CD8-positive, alpha-beta T cell (primary cell): ENCODE measurements at places on chromosomes 6 and 20.

DNA sequence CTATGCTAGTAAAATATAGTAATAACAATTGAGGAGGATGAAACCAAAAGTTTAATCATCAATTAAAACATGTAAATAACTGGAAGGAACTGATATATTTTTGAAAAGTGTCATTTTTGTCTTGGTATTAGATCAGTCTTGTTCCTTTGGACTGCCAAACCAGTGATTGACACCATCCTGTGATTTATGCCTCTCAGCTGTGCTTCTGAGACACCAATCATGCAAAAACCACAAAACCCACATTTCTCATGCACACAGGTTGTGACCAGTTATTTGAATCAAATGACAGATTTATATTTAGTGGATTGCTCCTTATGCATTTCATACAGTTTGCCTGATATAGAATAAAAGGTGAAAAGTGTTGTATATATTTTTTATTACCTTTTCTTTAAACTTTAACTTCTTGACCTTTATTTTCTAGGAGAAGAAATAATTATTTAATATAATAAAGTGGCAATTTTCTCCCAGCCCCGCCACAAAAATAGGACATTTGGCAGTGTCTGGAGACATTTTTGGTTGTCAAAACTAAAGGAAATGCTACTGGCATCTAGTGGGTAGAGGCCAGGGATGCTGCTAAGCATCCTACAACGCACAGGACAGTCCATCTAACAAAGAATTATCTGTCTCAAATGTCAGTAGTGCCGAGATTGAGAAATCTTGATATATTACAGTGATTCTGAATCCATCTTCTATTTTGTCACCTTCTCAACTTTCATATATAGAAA, 383.6 kb downstream of the BCKDHB start:
- no peak for DNase-seq

GRCh38 chr6:314377-314776, 22.1 kb downstream of the DUSP22 start:
- DNase-seq: no peak

GRCh38 chr20:39853636-39854035, 835.4 kb downstream of the MAFB start:
- no peak for DNase-seq

GRCh38 chr6:167530951-167531350, 206.1 kb downstream of the TTLL2 start:
- DNase-seq: no peak

DNA sequence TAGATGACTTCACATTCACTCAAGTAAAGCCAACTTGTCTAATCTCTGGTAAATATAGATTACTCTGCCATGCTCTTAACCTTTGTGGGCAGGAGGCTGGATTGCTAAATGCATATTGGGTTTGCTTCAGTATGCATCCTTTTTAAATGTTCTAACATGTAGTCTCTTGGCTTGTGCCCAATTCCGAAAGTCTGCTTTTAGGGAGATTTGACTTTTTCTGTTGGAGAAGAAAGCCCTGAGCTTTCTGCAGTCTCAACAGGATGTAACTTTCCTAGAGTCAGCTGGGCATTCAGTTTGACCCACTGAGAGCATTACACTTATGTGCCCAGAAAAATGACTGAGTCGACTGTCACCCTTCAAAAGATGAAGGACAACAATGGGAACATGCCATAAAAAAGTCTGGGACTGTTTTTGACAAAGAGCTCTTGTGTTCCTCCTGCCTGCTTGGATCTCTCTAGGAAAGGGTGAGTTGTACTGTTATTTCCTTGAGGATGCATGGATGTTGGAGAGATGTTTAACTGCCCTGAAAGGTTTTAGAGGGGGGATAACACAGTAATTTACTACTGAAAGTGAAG, 299.4 kb downstream of the ZFAND3 start:
- no peak for DNase-seq

- no peak for DNase-seq
Measured at GRCh38 chr6:109292420-109292819, 89.8 kb downstream of the CD164 start.

- no peak for DNase-seq
Measured at GRCh38 chr6:98634569-98634968, 199.8 kb upstream of the POU3F2 start.

DNA sequence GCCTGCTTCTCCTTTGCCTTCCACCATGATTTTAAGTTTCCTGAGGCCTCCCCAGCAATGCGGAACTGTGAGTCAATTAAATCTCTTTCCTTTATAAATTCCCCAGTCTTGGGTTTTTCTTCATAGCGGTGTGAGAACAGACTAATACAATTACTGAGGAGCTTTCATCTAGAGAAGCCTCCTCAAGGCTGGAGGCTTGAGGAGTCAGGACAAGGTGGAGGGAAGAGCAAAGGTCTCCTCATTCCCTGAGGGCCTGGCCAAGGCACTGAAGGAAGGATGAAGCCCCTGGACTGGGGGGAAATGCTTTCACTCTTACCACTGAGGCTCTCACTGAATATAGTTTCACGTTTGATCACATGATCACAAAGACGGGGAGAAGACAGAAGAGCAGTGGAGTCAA, 118.2 kb downstream of the MAN1A1 start:
- no peak for DNase-seq

- DNase-seq: no peak
Measured at GRCh38 chr6:66103954-66104353, 396.9 kb upstream of the EYS start.

GRCh38 chr6:128135325-128135724, 234.5 kb upstream of the THEMIS start:
- DNase-seq: no peak

GRCh38 chr20:18003897-18004296, 35.1 kb downstream of the MGME1 start:
- no peak for DNase-seq

- peak; percentile 60 for DNase-seq
Measured at GRCh38 chr6:160930547-160931377, 60.8 kb upstream of the MAP3K4 start.

DNA sequence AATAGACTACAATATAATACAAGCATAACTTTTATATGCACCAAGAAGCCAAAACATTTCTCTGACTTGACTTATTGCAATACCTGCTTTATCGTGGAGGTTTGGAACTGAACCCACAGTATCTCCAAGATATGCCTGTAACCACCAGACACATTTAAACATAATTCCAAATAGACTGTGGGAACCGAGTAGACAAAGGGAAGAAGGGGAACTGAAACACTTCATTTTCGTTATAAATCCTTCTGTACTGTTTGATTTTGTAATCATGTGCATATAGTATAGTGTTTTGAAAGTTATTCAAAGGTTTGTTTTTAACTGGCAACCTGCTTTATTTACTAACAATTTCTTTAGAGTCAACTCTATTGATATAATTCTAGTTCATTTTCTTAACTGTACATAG, 154.9 kb upstream of the BEND6 start:
- DNase-seq: no peak

- no peak for DNase-seq
Measured at GRCh38 chr6:144714021-144714712, 429.0 kb downstream of the UTRN start.

DNA sequence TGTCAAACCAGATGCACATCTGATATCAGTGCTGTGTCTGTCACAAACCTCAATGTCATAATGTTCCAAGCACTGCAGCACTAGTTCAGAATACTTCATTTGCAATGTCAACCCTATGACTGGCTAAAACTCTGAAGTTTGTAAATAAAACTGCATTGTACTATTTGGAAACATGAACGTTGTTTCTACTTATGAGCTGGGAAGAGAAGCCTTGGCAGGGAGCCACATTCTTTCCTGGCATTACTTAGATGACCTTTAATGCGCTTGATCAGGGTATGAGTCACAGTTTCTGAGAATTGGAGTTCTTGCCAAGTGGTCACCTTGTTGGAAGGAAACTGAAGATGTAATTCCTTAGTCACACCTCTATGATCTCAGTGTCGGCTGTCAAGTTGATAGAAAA, 664.8 kb upstream of the MMS22L start:
- no peak for DNase-seq

GRCh38 chr6:63525186-63525878, 46.9 kb upstream of the LOC128125822 start:
- DNase-seq: no peak

DNA sequence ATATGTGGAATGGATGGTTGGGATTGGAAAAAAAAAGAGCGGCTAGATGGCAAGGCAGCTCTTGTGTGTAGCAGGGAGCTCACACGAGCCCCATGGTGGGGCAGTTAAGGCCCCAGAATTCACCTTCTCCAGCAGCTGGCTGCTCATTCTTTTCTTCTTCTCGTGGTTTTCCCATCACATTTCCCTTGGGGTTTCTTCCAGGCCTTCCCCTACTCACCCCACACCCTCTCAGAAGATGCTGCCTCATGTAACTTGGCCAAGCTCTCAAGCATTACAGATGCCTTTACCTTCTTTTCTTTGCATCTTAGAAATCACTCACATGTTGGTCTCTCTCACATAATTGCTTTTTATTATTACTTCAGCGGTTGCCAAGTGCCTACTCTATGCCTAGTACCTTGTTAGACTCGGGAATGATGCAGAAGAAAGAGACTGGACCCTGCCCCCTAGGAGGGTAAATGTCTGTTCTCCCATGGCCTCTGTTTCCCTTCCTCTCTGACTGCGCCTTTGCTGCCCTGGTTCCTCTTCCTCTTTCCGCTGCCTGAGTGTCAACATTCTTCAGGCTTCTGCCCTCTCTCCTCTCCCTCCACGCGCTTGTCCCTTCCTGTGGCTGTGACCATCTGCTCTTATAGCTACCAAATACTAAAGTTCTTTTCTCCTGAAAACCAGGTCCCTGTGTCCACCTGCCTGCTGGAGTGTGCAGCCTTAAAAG, 28.6 kb downstream of the PPARD start:
- DNase-seq: no peak

DNA sequence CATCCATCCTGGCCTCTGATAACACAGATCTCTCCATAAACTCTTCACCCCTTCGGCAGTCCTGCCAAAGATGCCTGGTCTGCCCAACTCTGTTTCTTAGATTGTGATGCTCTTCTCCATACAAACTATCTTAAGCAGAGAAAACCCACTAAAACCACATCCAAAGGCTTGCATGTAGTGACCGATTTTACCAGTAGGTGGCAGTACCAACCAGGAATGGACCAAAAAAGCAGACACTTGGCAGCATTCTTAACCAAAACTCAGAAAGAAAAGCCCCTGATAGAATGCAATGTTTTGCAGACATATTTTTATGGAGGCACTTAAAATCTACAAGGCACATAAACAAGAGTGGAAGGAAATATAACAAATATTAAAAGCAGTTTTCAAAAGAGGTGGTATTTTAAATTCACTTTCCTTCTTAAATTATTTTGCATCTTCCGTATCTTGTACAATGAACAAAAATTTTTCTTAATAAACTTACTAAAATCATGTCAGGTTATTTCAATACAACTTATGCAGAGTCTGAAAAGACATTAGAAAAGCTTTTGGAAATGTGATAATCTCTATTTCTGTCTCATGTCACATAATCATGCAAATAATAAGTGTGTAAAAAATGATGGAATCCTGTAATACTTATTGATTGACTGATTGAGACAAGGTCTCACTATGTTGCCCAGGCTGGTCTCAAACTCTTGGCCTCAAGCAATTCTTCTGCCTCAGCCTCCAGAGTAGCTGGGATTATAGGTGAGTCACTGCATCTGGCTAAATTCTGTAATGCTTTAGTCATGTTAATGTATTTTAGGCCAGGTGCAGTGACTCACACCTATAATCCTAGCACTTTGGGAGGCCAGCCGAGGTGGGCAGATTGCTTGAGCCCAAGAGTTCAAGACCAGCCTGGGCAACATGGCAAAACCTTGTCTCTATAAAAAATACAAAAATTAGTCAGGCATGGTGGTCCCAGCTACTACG, 29.4 kb downstream of the LRP11 start:
- DNase-seq: peak; percentile 77

GRCh38 chr6:27062755-27063154, 184.7 kb upstream of the PRSS16 start:
- DNase-seq: no peak

DNA sequence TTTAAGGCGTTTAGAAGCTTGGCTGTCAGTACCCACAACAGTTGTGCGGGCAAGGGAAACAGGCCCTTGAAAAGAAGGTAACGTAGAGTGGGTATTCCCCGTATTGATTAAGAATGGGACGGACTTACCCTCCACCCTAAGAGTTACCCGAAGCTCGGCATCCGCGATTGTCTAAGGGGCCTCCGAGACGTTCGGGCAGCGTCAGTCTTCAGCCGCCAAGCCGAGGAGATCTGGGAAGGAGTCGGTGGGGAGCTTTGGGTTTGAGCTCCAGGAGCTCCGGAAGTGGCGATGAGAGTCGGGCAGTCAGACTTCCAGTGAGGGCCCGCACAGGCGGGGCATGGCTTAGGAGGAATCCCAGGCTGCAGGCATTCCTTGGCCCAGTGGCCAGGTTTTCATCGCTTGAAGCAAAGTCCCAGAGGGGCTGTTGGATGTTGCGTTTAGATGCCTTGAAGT, 748.2 kb upstream of the ADGRB3 start:
- DNase-seq: no peak

DNA sequence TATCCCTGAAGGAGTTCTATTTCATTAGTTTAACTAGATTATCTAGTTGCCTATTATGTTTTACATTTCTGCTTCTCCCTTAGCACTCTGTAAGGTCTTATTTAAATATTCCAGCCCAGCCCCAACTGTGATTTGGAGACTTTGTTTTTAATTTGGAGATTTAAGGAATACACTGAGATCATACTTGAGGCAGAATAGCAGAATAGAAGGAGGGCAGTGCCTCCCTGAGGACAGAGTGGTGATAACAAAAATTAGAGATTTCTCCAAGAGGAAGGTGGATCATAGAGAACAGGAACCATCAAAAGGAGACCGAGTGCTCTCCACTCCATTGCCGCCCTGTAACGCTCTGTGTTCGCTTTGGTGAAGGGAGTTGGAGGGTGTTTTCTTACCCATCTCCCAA, 14.8 kb upstream of the CD164 start:
- no peak for DNase-seq

GRCh38 chr6:56278171-56278591, 30.8 kb upstream of the COL21A1 start:
- DNase-seq: no peak

- no peak for DNase-seq
Measured at GRCh38 chr6:54776891-54777290, 69.7 kb upstream of the FAM83B start.

- DNase-seq: no peak
Measured at GRCh38 chr6:135520781-135521180, 23.2 kb upstream of the AHI1 start.

GRCh38 chr6:150008588-150008987, 16.7 kb downstream of the RAET1L start:
- peak; percentile 23 for DNase-seq

- DNase-seq: no peak
Measured at GRCh38 chr20:19552221-19553180, 205.6 kb upstream of the RIN2 start.

DNA sequence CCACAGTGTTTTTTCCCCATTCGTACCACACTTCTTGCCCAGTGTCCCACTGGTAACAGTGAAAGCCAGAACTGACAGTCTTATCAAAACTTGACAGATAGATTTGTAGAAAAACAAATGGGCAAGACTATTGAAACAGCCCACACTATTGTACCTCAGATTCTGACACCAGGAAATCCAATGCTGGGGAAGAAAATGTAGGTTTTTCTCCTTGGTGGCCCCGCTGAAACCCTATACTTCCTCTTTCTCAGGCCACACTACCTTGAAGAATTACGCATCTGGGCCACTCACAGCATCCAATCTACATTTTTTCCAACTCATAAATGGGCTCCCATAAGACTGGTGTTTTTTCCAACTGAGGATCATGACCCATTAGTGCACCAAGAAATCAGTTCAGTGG, 90.9 kb upstream of the HDDC2 start:
- no peak for DNase-seq

- no peak for DNase-seq
Measured at GRCh38 chr6:54515713-54516112, 207.5 kb downstream of the TINAG start.

GRCh38 chr20:38844963-38845362, 39.5 kb downstream of the PPP1R16B start:
- DNase-seq: no peak

GRCh38 chr20:36102809-36103596, 51.5 kb upstream of the EPB41L1 start:
- no peak for DNase-seq
